ENCODE measurements at places on chromosomes 12 and 14.
A peak's percentile ranks its signal among the peaks of the same experiment; 100 is the strongest.

- no peak for DNase-seq
These were observed 43.9 kb downstream of the FRS2 start for GRCh38 chr12:69514111-69514510.

- DNase-seq = no peak
These were observed 21.9 kb upstream of the PTGR2 start for GRCh38 chr14:73829526-73830431.

DNA sequence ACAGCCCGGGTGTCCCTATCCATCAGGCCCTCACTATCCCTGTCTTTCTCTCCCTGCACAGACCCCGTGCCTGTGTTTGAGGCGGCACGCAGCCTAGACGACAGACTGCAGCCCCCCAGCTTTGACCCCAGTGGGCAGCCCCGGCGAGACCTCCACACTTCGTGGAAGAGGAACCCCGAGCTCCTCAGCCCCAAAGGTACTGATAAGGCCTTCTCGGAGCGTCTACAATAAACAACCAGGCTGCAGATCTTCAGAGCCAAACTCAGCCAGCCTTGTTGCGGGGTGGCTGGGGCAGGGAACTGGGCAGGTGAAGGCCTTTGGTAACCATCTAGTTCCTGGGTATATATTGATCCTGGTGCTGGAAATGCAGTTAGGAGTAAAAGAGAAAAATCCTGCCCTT is 77.5 kb downstream of the PHETA1 start:
- no peak for DNase-seq

DNA sequence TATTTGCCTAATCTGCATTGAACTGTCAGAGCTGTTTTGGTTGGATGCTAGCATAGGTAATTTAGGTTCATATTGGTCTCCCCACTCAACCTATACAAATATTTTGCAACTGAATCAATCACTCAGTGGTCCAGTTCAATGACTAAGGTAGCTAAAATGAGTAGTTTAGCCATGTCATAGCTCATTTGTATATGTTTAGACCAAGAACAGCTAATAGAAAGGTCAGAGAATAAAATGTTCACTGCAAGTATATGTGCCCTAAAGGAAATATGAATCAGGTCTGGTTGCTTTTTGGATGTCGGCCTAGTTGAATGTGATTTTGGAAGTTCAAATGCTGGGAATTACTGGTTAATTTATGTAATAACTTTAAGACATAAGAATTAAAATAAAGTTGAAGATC is 883.9 kb downstream of the LRFN5 start:
- DNase-seq = no peak

DNA sequence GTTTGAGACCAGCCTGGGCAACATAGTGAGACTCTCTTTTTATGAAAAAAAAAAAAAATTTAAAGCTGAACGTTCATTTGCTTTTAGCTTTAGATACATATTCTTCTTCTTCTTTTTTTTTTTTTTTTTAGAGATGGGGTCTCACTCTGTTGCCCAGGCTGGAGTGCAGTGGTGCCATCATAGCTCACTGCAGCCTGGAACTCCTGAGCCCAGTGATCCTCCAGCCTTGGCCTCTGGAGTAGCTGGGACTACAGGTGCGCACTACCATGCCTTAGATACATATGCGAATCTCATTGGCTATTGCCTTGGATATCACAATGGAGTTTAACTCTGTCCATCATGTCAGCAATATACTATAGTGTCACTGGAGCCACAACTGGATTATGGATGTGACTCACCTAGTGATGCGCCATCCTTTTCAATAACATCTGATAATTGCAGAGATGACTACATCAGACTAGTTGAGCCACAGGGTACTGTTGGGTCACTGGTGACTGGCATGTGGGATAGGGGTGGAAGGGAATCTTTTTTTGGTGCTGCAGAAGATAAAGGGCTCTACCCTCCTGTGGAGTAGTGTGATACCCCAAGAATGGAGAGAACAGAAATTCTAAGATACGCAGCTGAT is 2.7 kb upstream of the ADIPOR2 start:
- no peak for DNase-seq

DNA sequence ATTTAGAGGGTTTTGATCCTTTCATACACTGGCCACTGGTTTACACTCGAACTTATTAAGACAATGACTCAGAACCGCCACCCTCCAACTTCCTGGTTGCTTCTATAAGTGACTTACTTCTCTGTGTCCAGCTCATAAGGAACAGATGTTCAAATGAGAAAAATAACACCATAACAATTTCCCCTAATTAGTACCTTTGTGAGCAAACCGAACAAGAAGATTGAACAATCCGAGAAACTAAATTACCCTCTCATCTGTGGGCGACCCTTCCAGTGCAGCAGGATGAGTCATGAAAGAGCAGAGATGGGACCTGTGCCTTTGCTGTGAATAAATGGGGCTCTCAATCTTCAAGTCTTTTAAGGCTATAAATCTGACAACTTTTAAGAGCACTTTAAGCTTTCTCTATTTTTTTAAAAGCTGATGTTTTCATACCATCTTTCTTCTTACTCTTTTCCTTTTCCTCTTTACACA is 146.8 kb upstream of the RASSF8 start:
- peak; percentile 16 for DNase-seq

DNA sequence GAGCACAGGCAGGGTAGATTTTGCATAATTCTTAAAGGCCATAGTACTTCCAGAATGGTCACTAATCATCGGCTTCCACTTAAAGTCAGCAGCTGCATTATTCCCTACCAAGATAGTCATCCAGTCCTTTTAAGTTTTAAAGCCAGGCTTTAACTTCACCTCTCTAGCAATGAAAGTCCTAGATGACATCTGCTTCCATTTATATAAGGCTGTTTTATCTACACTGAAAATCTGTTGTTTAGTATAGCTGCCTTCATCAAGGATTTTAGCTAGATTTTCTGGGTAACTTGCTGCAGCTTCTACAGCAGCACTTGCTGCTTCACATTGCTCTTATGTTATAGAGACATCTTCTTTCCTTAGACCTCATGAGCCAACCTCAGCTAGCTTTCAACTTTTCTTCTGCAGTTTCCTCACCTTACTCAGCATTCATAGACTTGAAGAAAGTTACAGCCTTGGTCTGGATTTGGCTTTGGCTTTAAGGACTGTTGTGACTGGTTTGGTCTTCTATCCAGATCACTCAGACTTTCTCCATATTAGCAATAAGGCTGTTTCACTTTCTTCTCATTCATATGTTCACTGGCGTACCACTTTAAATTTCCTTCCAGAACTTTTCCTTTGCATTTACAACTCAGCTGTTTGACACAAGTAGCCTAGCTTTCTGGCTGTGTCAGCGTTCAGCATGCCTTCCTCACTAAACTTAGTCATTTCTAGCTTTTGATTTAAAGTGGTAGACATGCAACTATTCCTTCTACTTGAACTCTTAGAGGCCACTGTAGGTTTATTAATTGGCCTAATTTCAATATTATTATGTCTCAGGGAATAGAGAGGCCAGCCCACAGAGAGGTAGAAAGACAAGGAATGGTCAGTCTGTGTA is 209.9 kb upstream of the GARIN2 start:
- no peak for DNase-seq

DNA sequence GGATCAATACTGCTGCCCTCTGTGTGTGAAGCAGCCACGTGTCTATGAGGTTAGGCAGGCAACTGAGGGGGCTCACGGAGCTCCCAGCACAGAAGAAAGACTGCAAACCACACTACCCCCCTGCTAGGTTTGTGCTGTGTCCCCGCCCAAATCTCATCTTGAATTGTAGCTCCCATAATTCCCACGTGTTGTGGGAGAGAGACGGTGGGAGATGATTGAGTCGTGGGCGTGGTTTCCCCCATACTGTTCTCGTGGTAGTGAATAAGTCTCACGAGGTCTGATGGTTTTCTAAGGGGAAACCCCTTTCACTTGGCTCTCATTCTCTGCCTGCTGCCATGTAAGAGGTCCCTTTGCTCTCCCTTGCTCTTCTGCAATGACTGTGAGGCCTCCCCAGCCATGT is 68.6 kb downstream of the ACTN1 start:
- no peak for DNase-seq

GRCh38 chr12:52524898-52525591 is 4.9 kb upstream of the KRT5 start:
- DNase-seq = no peak

DNA sequence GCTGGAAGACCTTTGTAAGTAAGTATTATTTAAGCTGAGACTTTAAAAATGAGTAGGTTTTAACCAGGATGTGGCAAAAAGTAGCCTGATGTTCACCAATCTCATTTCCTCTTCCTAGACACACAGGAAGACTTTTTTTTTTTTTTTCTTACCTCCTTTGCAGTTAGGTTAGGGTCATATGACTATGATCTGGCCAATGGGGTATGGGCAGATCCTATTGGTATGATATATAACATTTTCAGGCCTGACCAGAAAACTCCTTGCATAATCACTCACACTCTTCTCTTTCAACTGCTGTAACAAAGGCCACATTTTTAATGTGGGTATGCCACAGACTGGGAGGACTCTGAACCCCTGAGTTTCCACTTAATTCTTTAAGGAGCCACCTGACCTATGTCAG is 2.7 kb upstream of the RPS6KA5 start:
- DNase-seq = no peak

DNA sequence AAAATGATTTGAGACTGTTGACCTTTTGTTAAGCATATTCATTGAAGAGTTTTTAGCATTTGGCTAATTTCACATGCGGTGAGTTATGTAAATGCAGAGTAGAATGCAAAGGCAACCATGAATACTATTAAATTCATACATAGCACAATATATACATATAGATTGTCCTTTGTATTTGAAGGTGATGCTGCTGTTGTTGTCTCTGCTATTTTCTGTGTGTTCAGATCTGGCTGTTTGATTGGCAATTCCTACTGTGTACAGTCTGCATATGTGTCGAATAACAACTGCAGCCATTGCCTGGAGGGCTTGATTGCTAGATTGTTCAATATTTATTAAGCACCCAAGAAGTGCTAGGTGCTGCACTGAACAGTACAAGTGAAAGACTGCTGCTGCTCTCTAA is 187.4 kb downstream of the FOXG1 start:
- no peak for DNase-seq

DNA sequence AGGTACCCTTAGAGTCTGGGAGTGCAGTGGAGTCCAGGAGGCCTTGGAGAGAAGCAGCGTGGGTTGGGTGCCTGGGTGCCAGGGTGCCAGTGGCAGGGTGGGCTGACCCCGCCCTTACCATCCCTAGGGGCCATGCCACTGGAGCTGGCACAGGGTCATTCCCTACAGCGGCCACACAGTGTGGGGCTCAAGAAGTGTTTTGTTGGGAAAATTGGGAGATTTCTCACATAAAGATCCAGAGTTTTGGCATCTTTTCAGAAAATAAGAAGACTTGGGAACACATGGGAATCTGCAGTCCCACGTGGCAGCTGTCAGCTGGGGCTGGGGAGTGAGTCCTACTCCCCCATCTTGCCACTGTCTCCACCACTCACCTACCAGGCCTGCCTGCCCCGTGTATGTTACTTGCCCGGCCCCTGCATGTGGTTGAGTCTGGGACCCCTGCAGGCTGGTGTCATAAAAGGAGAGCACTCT is 4.2 kb downstream of the VASH1 start:
- no peak for DNase-seq

GRCh38 chr12:28223858-28224257 is 33.6 kb downstream of the CCDC91 start:
- DNase-seq = no peak

GRCh38 chr12:124477107-124477915 is 90.1 kb downstream of the NCOR2 start:
- no peak for DNase-seq

GRCh38 chr14:59771577-59771976 is 99.0 kb downstream of the RTN1 start:
- DNase-seq = no peak

- no peak for DNase-seq
These were observed 96.1 kb downstream of the ANO6 start for GRCh38 chr12:45312012-45312411.

DNA sequence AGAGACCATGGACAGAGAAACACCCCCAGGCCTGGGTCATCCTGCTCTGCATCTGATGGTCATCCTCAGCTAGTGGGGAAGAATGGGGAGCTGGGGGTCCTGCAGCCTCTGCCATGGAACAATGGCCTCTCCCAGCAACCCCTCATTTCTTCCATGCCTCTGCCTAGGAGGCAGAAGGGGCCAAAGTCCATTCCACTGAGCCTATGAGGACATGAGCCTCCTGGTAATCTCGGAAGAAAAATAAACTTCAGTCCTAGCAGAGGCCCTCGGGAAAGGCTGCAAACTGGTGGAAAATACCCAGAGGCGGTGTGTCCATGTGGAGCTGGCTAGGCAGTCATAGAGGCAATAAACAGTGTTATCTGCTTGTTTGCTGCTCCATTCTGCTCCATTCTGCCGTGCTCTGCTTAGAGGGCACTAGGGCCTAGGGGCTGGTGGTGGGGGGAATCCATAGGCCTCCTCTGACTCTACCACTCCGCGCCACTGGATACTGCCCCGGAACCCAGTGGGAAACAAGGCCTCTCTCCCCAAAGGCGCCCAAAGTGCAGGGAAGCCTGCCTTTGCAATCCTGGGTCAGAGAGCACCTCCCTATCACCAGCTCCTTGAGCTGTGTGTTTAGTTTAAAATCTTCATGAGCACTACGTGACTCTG is 4.5 kb downstream of the PGF start:
- no peak for DNase-seq

DNA sequence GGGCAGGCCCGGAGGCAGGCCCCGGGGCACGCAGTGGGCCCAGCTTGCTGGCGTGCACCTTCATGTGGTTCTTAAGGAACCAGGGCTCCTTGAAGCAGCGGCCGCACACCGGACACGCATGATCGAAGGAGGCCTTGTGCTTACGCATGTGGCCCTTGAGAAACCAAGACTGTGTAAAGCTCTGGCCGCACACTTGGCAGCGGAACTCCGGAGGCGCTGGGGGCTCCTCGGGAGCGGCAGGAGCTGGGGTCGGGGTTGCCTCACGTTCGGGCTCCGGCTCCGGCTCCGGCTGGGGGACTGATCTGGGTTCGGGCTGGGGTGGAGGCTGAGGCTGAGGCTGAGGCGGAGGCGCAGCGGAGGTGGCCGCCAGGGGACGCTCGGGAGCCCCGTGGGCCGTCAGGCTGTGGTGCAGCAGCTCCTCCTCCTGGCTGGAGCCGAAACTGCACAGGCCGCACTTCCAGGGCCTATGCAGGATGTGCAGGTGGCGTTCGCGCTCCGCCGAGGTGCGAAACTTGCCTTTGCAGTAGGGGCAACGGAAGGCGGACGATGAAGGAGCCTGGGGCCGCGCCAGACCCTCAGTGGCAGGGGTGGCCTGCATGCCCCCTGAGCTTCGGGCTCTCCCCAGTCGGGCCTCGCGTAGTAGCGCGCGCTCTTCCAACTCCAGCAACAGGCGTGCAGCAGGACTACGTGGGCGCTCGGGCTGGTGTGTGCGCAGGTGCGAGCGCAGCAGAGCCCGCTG is 6.0 kb downstream of the ZNF219 start:
- peak; percentile 74 for DNase-seq
